Cerebellar cortex (tissue), 1 donor: ENCODE measurements at places on chromosomes 6 and 20.

DNA sequence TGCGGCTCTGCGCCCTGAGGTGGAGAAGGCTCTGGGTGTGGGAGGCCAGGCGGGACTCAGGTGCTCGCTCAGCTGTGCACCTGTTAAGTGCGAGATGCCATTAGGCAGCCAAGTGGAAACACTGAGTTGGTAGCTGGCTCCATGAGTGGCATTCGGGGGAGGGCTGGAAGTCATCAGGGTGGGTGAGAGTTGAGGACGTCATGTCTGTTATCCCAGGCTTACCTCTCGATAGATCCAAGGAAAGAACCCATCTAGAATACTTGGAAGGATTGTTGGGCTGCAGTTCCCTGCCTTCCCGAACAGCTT is 41.3 kb downstream of the TAF8 start:
- no peak for DNase-seq

DNA sequence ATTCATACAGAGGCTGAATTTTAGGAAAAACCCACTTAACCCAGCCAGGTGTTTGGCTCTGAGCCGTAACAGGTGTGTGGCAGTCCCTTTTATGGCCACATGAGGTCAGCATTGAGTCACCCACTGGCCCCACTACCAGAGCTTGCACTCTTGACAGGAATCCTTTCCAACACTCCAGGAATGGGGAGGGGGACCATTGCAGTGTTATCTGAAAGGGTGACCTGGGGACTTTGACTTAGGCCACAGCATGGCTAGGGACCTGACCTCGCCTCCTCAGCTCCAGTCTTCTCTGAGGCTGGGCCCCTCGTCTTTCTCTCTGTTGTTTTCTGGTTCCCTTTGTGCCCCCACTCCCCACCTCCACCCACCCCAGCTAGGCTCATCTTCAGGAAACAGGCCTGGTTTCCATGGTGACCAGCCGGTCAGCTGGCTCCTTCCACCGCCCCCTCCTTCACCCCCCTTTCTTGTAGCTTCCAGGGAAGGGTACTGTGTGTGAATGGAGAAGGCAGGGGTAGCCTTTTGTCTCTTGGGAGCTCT is 2.1 kb upstream of the TMEM151B start:
- DNase-seq: peak; percentile 82

DNA sequence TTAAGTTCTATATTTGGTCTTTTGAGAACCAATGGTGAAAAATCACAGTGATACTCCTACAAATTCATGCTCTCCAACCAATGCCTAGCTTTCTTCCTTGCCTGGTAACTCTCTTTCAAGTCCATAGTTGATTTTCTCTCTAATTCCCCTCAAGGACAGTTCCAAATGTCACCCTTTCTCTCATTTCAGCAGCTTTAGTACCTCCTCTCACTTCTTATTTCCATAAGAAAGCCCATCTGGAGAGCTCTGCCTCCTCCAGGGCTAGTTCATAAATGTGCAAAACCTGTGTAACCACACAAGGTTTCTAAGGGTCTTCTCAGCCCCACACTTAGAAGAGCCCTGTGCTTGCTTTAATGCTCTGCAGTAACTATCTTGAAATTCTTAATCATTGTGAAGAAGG is 155.4 kb upstream of the PLCB4 start:
- no peak for DNase-seq

GRCh38 chr20:39129523-39129922 is 167.4 kb downstream of the DHX35 start:
- DNase-seq: no peak

DNA sequence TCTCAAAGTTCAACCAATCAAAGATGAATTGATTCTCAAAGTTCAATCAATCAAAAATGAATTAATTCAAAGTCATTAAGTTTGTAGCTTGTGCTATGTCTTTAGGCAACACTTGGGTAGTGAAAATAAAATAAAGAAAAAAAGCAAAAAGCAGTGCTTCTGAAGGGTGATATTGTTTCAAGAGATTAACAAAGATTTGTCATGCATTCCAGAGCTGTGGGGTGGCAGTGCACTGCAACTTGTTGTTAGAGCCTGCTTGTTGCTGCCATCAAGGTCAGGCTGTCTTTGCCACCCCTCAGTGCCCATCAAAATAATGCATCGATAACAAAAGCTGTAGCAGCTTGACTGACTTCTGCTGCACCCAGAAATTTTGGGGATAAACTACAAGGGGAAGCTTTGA is 128.6 kb downstream of the RNF144B start:
- no peak for DNase-seq

DNA sequence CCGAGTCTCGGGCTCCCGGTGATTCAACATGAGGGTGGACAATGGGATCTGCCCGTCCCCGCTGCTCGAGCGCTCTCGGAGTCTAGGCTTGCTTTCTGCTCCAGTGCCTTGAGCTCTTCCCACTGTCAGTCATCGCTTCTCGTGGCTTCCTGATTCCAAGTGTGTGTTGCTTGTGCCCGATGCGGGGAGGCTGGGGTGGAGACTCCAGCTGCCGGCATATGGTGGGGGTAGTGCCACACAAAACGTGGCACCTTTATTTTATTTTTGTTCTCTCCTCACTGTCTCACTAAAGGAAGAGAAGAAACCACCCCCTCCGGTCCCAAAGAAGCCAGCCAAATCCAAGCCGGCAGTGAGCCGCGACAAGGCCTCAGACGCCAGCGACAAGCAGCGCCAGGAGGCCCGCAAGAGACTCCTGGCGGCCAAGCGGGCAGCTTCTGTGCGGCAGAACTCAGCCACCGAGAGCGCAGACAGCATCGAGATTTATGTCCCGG is 14.8 kb upstream of the MYL9 start:
- peak; percentile 70 for DNase-seq

DNA sequence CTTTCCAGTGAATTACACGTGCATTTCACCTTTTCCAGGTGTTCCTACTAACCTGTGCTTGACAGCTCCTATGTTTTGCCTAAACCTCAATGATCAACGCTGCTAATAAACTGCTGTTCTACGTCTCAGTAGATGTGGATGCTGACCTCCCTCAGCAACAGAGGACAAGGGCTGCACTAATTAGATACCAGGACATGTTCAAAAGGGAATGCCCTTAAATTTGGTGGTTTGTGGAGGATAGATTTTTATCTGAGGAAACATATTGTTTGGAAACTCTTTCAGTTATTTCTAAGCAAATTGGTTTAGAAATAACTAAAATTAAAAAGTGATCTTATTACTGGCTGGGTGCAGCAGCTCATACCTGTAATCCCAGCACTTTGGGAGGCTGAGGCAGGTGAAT is 19.1 kb upstream of the ZDHHC14 start:
- no peak for DNase-seq

DNA sequence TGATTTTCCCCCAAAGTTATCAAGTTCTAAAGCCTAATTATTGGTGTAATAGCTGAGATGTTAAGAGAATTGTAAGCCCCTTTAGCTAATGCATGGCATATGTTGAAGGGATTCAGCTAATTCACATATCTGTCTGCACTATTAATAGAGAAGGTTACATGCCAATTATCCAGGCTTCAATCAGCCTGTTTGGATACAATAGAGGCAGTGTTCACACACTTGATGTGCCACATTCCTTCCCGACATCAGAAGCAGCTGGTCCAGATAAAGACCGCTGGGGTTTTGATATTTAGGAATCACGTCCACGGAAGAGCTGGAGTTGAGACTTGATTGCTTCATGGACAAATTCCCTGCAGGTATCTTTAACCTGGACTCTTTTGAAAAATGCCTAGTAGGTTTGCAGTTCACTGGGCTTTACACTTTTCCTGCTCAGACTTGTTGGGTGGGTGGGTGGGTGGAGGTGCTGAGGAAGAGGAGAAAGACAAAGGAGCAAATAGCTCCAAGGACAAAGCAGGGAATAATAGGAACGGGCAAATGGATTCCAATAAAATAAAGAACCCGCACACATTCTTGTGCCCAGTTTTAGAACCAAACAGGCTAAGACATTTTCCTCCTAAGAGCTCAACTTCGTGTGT is 142.6 kb upstream of the ZNF217 start:
- DNase-seq: peak; percentile 33

DNA sequence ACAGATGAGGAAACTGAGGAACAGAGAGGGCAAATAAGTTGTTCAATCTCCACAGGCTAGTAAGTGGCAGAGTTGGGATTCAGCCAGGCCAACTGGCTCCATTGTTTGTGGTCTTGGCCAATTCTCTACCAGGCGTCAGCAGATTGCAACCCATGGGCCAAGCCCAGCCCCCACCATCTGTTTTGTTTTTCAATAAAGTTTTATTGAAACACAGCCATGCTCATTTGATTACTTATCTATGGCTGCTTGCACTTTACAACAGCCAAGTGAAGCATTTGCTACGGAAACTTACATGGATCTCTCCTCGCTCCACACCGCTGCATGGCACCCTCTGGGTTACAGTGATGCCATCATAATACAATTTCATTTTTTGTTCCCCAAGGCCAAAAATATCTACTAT is 90.8 kb downstream of the ZNF217 start:
- DNase-seq: no peak

DNA sequence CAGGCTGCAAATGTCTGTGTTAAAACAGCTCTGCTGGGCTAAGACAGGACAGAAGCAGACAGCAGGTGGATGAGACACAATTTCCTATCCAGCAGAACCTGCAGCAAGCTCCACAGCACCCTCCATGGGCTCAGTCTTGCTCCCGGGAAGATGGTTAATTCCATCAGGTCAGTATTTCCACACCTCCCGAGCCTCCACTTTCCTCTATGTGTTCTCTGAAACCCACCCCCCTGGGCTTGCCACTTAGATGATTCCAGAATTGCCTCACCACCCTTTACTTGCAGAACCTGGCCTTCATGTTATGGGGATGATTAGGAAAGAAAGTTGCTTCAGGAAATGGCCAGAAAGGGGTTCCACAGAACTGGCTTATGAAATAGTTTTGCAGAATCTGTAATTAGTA is 43.8 kb downstream of the ERMARD start:
- DNase-seq: no peak

- no peak for DNase-seq
Observed at GRCh38 chr6:82959385-82959941, 106.2 kb downstream of the UBE3D start.

GRCh38 chr6:117423754-117424153 is 2.0 kb downstream of the ROS1 start:
- DNase-seq: peak; percentile 93

DNA sequence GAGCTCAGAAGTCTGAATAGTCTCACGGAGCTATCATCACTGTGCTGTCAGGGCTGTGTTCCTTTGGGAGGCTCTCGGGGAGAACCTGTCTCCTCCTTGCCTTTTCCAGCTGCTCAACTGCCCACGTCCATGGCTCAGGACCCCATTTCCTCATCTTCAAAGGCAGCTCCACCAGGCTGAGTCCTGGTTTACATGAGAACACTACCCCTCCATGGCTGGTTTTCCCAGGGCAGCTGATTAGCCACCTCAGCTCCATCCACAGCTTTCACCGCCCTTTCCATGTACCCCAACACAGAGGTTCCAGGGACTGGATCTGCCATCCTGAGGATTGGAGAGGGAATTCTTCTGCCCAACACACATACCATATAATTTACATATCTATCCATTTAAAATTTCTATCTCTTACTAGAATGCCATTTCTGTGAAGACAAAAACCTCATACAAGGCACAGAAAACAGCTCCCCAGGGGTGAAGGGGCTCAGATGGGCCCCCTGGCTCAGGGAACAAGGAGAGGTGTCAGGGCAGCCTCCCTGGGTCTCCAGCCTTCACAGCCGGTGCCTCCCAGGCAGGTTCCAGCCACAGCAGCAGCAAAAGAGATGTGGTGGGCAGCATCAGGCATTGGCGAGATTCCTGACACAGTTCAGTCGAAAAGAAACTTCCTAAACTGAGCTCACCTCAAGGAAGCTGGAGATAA is 2.2 kb upstream of the RAET1E start:
- no peak for DNase-seq

- DNase-seq: no peak
Observed at GRCh38 chr20:11311659-11312224, 606.0 kb upstream of the BTBD3 start.

- no peak for DNase-seq
Observed at GRCh38 chr6:143348531-143348930, 102.0 kb downstream of the ADAT2 start.

DNA sequence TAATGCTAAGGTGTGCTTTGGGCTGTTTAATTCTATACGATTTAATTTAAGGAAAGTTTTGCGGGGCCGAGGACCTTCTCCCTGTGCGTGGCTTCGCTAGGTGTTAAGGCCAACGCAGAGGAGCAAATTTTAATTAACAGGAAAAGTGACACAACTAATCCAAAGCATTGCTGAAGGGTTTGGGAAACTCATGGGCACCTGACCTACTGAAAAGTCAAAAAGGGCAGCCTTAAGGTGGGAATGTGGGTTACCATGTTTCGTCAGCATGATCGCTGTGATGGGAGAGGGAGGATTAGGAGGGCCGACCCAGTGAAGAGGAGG is 415 bp upstream of the CUL9 start:
- no peak for DNase-seq

GRCh38 chr6:37569743-37570481 is 70.2 kb upstream of the CCDC167 start:
- DNase-seq: no peak

- DNase-seq: no peak
Observed at GRCh38 chr6:58290177-58290576, 972.7 kb downstream of the PRIM2 start.

- no peak for DNase-seq
Observed at GRCh38 chr6:76697585-76697984, 625.1 kb upstream of the IMPG1 start.

DNA sequence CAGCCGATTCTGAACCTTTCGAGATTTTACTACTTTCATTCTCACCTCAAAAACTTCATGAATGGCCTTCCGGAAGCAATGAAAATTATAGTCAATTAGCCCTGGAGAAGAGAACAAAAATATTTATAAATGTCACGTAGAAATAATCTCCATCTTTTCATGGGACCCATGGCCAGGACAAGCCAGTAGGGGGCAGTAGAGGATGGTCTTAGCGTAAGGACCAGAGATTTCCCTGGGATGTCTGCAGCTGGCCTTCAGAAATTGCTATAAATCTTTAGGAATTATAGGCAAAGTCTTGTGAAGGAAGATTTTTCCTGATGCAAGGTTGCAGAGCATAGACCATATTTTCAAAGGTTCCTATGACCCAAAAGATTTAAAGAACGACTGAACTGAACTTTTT is 15.6 kb upstream of the UBE2J1 start:
- peak; percentile 76 for DNase-seq

DNA sequence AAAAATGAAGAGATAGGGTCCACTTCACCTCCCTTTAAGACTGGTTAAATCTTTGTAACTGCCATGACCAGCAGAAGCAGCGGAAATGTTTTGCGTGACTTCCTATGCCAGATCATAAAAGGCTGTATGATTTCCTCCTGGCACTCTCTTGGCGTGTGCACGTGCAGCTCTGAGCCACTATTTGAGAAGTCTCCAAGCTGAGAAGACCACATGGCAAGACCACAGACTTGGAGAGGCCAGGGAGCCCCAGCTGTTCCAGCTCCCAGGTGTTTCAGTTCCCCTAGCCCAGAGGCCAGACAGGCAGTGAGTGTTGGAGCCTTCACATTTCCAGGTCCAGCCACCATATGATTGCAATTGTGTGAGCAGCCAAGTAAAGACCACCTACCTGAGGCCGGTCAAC is 259.3 kb upstream of the RIN2 start:
- DNase-seq: no peak
